ENCODE measurements at places on chromosomes 1 and 21.

GRCh38 chr21:44834951-44835646, 17.2 kb upstream of the SUMO3 start:
- no peak for DNase-seq

GRCh38 chr1:102838016-102838415, 270.3 kb downstream of the COL11A1 start:
- DNase-seq, result no peak

- DNase-seq, result no peak
Observed at GRCh38 chr1:6783936-6784559, 1.2 kb upstream of the CAMTA1 start.

DNA sequence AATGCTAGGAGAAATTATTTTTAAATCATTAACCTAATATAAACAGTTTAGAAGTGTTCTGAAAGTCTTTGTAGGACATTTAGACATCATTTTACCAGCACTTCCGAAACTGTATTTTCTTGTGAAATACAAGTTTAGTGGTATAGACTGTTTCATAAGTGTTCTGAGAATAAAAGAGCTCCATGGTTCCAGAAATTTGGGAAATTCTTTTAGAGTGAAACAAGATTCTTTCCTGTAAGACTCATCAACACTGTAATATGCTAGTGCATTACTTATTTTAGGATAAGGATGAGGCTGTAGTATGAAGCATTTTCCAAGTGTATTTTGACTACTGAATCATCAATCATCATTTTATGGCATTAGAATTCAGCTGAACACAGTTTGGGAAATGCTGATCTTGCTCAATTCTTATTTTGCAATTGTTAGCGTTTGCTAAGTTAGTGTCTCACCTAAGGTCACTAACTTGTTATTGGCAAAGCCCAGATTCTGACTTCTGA, 73.4 kb downstream of the CEP350 start:
- no peak for DNase-seq

GRCh38 chr1:200668514-200669313, 993 bp downstream of the DDX59 start:
- no peak for DNase-seq

DNA sequence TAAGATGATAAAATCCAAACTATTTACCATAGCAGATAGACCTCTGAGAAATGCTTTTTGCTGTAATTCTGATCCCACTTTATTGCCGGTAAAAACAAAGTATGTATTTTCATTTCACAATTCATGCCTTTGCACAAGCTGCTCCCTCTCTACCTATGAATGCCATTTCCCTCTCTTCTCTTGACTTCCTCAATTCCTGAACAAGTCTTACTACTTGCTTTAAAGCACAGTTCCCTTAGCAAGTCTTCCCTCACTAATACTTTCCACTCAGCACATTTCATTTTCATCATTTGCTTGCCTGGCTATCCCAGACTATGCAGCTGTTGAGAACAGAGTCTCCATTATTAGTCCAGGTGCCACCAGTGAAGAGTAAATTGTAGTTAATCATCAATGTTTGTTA, 13.8 kb downstream of the GPATCH2 start:
- DNase-seq, result no peak

DNA sequence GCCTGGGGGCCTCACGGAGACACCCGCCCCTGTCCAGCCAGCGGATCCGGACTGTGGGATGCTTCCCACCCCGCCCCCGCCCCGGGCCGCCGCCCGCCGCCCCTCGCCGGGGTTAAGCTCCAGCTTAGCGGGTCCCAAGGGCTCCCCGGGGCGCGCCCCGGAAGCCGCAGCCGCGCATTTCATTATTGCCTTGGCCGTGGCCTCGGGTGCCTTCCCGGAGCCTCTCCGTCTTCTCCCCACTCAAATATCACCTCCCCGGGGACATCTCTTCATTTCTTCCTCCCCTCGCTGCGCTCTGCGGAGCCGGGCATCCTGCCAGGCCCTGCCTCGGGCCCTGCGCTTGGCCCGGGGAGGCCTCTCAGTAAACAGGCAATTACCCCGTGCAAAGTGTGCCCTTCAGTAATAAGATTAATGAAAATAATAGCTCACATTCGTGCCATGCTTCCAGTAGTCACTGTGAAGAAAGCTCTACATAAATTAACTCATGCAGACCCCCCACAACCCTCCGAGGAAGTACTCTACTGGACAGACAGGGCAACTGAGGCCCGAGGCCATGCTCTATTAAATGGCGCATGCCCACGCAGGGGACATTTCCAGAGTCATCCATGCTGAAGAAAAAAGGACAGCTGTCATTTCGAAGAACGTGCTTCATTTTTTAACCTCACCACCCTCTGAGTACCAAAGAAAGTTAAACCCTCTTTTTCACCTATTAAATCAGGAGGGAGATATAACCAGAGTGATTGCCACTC, 49.9 kb upstream of the LAPTM5 start:
- no peak for DNase-seq

DNA sequence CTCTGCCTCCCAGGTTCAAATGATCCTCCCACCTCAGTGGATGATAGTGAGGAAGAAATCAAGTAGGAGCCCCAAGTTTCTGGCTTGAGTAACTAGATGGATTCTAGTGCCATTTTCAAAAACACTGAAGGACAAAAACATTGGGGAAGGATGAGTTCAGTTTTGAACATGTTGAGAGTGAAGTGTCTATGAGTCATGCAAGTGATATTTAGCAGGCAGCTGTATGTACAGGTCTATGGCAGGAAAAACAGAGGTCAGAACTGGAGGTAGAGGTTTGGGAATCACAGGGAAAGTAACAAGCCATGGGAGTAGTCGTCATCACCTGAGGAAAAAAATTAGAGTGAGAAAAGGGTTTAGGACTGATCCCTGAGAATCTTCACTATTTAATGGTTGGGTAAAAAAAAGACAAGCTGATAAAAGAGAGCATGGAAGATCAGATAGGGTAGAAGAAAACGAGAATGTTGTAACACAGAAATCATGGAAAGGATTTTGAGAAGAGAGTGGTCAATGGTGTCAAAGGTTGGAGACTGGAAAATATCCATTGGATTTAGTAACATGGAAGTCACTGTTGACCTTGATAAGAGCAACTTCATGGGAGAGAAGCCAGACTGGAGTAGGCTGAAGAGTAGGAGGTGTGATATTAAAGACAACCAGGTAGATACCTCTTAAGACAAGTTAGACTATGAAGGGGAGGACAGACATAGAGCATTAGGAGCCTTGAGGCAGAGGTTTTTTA, 53.1 kb downstream of the DIPK1A start:
- DNase-seq, result no peak

DNA sequence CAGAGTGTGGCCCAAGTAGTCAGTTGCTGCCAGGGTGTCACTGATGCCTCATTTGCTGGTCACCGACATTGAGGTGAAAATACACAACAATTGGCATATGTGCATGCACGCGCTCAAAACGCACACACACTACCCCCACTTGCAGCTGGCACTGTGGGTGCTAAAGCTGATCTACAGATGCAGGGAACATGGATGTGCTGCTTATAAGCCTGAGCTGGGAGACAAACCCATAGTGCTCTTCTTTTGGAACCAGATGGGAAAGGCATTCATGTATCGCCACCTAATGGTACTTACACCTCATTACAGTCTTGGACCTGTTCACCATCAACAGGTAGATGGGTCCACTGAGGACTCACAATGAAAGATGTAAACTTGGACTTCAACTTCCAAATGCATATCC, 70.3 kb upstream of the CAMK1G start:
- DNase-seq, result no peak

DNA sequence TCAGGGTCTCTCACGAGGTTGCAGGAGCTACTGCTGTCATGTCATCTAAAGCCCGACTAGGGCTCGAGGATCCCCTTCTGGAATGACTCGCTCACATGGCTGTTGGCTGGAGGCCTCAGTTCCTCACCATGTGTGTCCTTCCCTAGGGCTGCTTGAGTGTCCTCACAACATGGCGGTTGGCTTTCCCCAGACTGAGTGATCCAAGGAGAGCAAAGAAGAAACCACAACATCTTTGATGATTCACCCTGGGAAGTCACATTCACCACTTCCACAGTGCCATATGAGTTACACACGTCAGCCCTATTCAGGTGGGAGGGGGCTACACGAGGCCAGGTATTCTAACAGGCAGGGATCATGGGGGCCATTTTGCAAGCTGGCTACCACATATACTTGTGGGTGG, 64.9 kb downstream of the FHAD1 start:
- no peak for DNase-seq

DNA sequence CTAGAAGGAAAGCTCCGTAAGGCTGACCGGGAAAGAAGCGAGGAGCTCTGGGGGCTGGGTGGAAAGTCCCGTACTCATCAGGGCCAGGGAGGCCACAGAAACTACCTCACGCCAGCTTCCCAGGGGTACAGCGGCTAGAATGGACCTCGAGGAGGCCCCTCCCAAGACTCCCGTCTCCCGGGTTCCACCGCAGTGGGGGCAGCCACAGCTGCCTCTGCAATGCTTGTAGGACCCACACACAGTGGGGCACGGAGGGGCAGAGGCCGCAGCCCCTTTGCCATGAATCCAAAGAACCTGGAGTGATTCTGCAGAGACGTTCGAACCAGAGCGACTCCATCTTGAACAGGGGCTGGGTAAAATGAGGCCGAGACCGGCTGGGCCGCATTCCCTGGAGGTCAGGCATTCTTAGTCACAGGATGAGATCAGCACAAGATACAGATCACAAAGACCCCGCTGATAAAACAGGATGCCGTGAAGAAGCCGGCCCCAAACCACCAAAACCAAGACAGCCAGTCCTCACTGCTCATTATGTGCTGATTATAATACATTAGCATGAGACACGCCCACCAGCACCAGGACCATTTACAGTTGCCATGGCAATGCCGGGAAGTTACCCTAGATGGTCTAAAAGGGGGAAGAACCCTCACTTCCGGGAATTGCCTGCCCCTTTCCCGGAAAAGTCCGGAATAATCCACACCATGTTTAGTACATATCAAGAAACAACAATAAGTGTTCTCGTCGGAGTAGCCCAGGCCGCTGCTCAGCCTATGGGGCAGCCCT, 1.6 kb upstream of the ANKRD65 start:
- no peak for DNase-seq

- DNase-seq, result no peak
Observed at GRCh38 chr1:15096293-15096692, 57.3 kb upstream of the TMEM51 start.
